Suprapubic skin (tissue), 4 donors: ENCODE measurements at places on chromosomes 2 and 18. TPM values are rescaled to one million over a fixed set of nuclear protein-coding genes. Genes with fewer than 3 reads are reported as not detected.

Gene CXCR1
- total RNA-seq = not detected

Gene SPC25
- total RNA-seq = 0.62 TPM

Gene LBX2
- not detected for total RNA-seq

Gene CFAP53
- not detected for total RNA-seq

Gene SCG2
- not detected for total RNA-seq

Gene CCDC74A
- 3.9 TPM for total RNA-seq

Gene SFXN5
- 25.7 TPM for total RNA-seq

Gene MAT2A
- total RNA-seq = 157 TPM

Gene REG3A
- total RNA-seq = not detected

Gene FBXO36
- total RNA-seq = 6.3 TPM

Gene MARCHF4
- not detected for total RNA-seq

Gene VIT
- 5.6 TPM for total RNA-seq

Gene TCF23
- total RNA-seq = not detected

Gene CDC42EP3
- 38.0 TPM for total RNA-seq

Gene FIGN
- 2.0 TPM for total RNA-seq

Gene MTERF4
- 54.7 TPM for total RNA-seq

Gene MARCO
- 0.68 TPM for total RNA-seq

Gene GRP
- total RNA-seq = not detected

Gene ANKRD30BL
- total RNA-seq = not detected

Gene DQX1
- 2.7 TPM for total RNA-seq

Gene MYL12A
- 232 TPM for total RNA-seq

Gene ABCB11
- total RNA-seq = 0.21 TPM

Gene G6PC2
- not detected for total RNA-seq

Gene TTN
- 0.64 TPM for total RNA-seq

Gene ATG9A
- total RNA-seq = 60.3 TPM

Gene ALLC
- not detected for total RNA-seq

Gene ITGB6
- 13.8 TPM for total RNA-seq

Gene ATP6V1B1
- total RNA-seq = 22.7 TPM

Gene HJURP
- 2.2 TPM for total RNA-seq

Gene GALNT5
- total RNA-seq = 0.26 TPM

Gene RAD51AP2
- total RNA-seq = 0.11 TPM

Gene DTYMK
- total RNA-seq = 29.1 TPM

Gene SERPINB13
- total RNA-seq = 10.9 TPM

Gene DLGAP1
- 2.0 TPM for total RNA-seq

Gene SLC4A5
- total RNA-seq = 30.4 TPM

Gene CD28
- total RNA-seq = 0.08 TPM
